T-helper 1 cell (primary cell): ENCODE measurements at places on chromosomes 1 and 21.

DNA sequence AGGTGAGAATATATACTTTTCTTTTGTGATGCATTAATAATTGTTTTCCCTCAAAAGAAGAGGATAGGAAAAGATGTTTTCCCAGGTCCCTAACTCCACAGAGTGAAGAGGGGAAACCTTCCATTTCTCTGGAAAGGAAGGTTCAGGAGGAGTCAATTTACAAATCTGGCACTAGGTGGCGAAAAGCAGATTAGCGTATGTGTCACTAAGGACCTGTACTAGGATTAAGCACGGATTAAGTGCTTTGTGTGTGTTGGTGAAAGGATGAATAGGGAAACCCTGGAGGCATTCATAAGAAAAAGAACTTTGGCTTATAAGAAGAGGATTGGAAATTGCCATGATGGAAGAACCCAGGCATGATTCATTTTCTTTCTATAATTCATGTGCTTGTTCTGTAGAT, 410.1 kb upstream of the PLXNA2 start:
- DNase-seq = no peak

DNA sequence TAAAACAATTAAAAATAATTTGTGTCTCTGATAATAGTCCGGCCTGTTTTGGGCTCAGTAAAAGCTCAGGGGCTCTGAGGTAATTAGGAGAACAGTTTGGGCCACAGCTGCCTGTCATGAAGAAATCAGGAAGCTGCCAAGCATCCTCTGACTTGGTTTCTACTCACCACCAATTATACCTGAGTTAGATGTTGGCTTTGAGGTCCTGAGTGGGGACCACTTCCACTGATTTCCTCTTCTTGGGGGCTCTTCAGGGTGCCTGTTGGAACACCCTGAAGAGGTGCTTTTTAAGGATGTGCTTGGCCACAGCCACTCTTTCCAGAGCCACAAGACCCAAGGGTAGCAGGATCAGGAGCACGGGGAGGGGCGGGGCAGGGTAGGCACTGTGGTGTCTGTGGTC, 10.9 kb downstream of the SLC6A17 start:
- DNase-seq = no peak

- DNase-seq = no peak
These were observed 139.8 kb downstream of the NCAM2 start for GRCh38 chr21:21137986-21138385.

- no peak for DNase-seq
These were observed 63.7 kb upstream of the ANGPTL1 start for GRCh38 chr1:178934546-178934945.
